Glomerular endothelial cell (primary cell): ENCODE measurements at places on chromosomes 6 and 20.

DNA sequence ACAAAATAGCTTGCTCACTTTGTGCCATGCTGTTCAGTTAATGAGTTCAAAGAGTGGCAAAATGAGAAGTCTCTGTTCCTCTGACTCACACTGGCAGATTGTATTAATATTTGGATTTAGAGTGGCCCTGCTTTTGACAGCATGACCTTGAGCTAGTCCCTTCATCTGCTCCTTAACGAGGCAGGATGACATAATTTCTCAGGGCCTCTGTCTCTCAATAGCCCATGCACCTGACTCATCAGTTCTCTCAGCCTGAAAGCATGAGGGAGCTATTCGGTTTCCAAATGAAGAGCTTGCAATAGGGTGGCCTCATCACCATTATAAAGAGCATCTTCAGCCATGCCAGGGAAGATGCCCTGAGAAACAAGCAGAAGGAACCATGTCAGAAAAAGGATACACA lies 38.2 kb downstream of the CAP2 start:
- DNase-seq, result no peak

DNA sequence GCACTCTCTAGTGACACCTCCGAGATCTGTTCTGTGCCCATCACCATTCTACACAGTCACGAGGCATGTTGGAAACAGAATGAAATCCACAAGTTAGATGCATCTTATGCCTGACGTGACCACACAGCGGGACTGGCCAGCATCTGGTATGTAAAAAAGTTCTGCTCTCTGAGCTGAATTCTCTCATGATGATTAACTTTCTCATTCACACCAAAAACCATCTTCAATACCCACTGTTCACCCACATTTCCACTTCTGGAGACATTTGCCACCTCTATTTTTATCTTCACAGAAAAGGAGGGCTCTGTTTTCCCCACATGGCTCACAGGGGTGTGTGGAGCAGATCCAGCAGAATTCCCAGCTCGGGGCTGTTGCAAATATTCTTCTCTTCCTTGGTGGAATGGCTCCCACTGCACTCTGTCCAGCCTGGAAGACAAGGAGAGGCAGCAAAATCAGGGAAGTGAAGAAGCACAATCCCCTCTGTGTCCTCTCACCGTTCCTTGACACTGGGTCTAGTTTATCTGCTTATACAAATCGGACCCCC lies 303.4 kb downstream of the TAF4 start:
- no peak for DNase-seq

GRCh38 chr20:57638173-57638894 lies 18.1 kb upstream of the ZBP1 start:
- no peak for DNase-seq

GRCh38 chr6:20698675-20699074 lies 164.4 kb downstream of the CDKAL1 start:
- DNase-seq, result no peak

GRCh38 chr6:35782424-35782823 lies 1.6 kb downstream of the CLPSL1 start:
- no peak for DNase-seq

GRCh38 chr6:129921169-129921817 lies 60.2 kb upstream of the TMEM244 start:
- no peak for DNase-seq

- DNase-seq, result no peak
These were observed 59.8 kb upstream of the FNDC1 start for GRCh38 chr6:159109391-159109790.

DNA sequence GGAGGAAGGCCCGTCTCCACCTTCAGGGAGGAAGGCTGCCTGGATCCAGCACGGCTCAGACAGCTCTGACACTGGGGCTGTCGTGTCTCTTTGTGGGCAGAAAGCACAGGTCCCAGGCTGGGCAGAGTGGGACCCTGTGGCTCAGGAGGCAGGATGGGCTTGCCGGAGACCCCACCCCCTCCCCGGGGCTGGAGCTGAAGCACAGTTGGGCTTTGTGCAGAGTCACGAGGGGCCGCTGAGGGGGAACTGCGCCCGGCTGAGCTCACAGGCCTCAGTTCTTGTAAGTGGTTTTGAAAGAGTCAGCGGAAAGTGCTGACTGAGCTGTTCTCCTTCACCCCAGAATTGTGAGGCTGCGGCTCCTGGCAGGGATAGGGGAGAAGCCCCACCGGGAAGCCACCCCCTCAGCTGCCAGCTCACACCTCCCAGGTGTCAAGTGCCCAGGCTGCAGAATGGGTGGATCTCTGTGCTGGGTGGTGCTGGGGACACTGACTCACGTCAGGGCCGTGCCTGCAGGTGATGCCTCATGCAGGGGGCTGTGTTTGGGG lies 145.5 kb upstream of the RNF24 start:
- DNase-seq, result no peak

DNA sequence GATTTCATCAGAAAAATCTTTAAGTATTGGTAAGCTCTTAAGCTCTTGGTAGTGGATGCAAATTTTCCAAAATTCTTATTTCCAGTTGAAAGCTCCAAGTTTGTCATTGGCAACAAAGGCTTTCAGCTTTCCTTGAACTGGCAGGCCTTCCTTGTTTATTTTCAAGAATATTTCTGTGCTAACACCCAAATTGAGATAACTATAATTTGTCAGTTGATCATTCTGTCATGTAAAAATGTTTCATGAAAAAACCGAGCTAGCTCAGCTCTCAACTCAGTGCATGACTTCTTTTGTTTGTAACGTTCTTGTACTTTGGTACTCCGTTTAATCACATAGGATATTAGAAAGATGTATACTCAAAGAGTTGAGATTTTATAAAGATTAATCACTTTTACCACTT lies 38.9 kb upstream of the CALHM6 start:
- no peak for DNase-seq

GRCh38 chr20:34861386-34862084 lies 11.1 kb downstream of the GGT7 start:
- no peak for DNase-seq

GRCh38 chr20:9572670-9573069 lies 58.3 kb downstream of the LAMP5 start:
- DNase-seq, result no peak

- DNase-seq, result no peak
These were observed 1.3 kb downstream of the PHACTR2 start for GRCh38 chr6:143679041-143679440.

DNA sequence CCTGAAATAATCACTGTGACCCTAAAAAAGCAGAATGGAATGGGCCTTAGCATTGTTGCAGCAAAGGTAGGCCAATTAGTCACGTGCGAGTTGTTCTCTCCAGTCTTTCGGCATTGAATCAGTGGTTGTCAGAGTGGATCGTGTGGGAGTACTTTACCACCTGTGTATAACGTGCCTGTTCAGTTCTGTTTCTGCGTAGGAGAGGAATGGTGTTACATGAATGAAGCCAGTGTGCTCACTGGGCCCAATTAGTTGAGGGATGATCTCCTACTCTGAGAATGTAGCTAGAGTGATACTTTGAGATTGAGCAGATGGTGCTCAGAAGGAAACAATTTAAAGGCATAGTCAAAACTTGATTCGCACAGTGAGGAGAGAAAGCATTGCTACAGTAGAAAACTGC lies 72.4 kb upstream of the KIF25 start:
- DNase-seq, result no peak

DNA sequence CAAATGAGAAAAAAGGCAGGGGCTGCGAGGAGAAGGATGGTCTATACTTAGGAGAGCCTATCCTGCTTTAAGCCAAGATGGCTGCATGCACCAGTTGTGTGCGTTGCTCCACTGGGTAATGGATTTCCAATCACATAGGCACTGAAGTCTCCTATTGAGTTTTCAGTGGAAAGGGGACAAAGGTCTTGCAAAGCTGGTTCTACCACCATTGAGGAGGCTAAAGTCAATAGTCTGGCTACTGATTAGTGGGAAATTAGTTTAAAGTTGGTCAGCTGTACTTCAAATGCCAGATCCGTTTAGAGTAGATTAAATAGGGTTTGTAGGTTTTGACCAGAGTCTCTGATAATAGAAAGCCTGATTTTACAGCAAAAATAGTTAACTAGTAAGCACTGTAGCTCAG lies 104.9 kb downstream of the SESN1 start:
- DNase-seq, result no peak

DNA sequence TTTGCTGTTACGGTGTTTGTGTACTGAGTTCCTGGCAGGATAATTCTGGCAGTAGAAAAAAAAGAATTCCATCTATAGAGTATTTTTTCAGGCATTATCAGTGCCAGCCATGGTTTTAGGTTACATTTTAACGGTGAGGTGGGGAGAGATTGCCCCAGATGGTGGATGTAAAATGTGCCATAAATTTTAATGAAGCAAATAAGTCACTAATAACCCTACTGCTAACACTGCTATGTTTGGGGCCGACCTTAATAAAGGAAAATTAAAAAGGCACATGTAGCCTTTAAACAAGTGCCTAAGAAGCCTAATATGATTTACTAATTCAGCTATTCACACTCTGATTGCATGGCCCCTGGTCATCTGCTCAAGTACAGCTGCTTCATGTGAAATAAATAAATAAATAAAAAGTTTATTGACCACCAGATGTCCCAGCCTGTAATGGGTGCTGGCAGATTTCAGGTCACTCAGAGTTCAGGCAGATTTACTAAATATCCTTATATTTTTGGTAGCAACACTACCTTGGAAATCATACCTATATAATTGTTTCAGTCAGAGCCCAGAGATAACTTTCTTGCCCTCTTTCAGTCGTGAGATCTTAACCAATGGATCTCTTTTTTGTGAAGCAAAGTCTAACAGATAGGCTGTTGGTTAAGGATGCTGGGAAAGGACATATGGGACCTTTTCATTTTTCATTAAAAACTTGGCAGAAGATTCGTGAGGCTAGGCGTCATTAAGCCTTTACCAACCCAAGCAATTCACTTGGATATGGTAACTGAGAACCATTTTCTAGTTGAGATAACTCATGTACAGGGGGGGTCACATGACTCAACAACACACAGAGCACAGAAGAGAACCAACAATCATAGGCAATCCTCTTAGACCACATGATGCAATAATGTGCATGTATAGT lies 495.0 kb upstream of the NRSN1 start:
- no peak for DNase-seq

GRCh38 chr6:104226790-104227446 lies 632.8 kb downstream of the HACE1 start:
- DNase-seq, result no peak

DNA sequence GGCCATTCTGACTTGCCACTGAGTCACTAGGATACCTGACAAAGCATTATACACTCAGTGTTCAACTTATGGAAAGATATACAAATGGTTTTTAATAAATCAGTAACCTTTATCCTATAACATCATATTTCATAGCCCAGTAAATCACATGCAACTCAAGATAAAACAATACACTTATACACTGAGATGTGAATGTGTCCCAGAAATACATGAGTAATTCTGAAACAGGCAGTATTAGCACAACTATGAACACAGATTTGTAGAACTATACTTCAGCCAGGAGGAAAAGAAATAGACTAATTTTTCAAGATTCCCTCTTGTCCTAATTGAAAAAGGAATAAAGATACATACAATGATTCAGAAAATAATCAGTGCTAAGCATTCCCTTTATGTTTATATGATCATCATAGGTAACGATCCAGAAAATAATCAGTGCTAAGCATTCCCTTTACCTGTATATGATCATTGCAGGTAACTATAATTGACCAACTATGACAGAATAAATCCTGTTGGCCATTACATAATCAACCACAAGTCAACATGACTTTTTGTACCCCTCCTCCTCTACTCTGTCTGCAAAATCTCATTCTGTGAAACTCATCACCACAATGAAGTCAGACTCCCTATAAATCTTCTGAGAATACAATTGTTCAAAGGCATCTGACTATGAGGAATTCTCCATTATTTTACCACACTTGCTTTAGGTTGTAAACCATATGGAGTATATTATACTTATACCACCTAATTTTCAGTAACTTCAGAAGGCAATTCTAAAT lies 30.3 kb downstream of the HACE1 start:
- DNase-seq, result no peak

DNA sequence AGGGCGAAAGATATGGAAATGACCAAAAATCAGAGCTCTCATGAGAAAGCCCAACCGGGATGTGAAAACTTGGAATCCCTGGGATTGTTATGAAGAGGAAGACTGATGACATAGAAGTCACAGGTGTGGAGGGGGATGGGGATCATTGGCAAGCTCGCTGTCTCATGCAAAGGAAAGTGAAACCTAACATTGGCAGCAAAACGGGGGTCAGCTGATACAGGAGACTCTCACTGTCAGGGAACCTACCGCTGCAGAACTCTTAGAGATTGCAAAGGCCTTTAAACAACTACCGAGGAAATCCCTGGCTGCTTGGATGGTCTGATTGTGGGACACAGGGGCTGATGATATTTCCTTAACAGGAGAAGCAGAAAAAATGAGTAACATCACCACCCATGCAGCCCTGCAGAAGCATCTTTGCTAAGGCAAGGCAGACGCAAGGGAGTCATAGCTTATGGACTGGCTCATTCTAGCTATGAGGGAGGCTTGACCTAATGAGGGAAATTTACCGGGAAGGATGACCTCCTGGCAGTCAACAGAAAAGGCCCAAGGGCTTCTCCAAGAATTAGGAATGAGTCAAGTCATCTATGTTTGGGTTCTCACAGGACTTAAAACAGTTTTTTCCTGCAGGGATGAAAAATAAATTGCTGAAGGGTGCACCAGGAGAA lies 7.0 kb downstream of the MUC21 start:
- no peak for DNase-seq

DNA sequence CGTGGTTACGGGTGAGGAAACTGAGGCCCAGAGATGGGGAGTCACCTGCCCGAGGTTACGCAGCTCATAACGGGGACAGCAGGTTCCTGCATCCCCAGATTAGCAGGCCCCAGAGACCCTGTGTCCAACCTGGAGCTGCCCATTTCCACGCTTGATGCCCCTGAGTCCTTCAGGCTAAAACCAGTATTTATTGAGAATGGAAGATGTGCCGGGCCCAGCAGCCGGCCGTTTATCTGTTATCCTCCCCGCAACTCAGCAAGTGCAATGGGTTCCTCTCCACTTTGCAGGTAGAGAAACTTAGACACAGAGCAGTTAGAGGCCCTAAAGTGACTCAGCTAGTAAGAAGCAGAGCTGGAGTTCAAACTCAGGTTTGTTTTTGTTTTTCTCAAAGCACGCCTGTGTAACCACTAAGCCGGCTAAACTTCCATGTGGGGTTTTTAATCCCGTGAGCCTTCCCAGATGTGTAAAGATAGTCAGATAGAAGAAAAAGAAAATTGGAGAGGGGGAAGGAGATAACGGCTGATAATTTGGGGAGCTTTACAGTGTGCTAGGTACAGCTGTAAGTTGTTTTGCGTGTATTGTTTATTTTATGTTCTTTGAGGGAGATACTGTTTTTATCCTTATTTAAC lies 775 bp downstream of the PFDN4 start:
- DNase-seq, result peak; percentile 9

- DNase-seq, result no peak
These were observed 545 bp upstream of the VSX1 start for GRCh38 chr20:25082498-25082873.
